ENCODE measurements at places on chromosomes 4 and X.

- DNase-seq = no peak
Observed at GRCh38 chrX:33970028-33970967, 161.8 kb downstream of the FAM47A start.

DNA sequence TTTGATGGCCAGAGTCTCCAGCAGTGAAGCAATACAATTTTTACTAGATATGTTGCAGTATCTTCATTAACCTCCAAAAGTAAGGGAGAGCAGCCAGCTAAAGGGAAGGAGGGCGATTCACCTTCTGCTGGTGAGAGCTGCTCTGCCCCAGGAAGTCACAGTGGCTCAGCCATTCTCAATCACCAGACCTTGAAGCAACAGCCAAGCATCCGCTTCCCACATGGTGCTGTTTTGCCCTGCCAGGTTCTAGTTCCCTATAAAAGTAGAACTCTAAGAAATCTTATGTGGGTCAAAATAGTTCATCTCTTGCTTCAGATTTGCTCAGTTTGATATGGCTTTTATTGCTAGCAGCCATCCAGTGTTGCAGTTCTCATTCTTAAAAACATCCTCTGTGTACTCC, 166.8 kb downstream of the STIM2 start:
- DNase-seq = no peak

GRCh38 chrX:9467146-9467545, 2.3 kb downstream of the TBL1X start:
- DNase-seq = no peak

DNA sequence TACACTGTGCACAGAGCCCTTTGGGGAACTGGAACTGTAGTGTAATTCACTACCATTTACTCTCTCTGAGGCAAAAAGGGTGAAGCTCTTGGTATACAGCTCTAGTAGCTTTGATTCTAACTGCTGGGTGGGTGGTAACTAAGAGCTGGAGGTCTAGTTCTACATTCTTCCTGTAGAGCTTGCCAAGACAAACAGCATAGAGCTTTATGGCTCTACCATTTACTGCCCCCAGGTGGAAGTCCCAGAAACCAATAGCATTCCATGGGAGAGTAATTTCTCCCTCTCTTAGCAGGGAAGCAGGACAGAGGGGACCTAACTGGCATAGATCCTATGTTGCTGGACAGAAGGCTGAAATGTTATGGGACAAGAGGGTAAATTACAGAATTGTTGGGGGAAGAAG, 26.7 kb downstream of the HDAC8 start:
- no peak for DNase-seq

DNA sequence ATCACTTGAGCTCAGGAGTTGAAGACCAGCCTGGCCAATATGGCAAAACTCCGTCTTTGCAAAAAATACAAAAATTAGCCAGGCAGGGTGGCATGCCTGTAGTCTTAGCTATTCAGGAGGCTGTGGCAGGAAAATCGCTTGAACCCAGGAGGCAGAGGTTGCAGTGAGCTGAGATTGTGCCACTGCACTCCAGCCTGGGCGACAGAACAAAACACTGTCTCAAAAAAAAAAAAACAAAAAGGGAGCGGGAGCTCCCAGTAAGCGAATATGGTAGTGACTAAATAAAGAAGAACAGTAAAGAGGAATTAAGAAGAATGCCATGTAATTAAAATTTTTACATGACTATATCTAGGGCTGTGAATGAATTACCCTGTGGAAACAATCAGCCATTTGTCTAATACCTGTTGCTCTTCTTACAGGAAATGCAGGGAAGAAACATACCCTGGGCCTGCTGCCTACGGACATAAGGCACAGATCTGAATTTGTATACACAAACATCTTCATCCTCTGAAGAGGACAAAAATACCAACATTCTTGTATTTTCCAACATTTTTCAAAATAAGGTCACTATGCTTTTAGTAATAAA, 11.4 kb downstream of the WDFY3 start:
- DNase-seq = no peak
